NCI-H2081 treated with DMSO at 0.1 percent for 48 hours (cell line): ENCODE measurements at places on chromosomes 2 and 18.

- DNase-seq: no peak
These were observed 876 bp downstream of the CNTNAP5 start for GRCh38 chr2:124025891-124026434.

GRCh38 chr18:25141886-25142285 is 210.1 kb downstream of the ZNF521 start:
- no peak for DNase-seq

DNA sequence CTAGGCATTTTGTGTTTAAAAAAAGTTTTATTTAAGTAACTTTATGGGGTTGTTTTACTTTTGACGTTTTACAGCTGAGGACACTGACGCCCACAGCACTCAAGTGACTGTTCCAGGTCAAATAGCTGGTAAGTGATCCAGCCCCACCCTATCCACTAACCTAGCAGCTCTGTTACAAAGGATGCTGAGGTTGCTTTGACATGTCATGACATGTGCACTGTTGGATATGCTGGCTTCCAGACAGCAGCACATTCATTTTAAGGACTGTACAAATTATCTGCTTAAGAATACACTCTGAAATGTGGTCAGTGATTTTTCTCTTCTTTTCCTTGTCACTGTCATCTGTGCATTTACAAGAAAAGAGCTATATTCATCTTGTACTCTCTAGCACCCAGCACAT is 417.5 kb downstream of the ZEB2 start:
- no peak for DNase-seq

DNA sequence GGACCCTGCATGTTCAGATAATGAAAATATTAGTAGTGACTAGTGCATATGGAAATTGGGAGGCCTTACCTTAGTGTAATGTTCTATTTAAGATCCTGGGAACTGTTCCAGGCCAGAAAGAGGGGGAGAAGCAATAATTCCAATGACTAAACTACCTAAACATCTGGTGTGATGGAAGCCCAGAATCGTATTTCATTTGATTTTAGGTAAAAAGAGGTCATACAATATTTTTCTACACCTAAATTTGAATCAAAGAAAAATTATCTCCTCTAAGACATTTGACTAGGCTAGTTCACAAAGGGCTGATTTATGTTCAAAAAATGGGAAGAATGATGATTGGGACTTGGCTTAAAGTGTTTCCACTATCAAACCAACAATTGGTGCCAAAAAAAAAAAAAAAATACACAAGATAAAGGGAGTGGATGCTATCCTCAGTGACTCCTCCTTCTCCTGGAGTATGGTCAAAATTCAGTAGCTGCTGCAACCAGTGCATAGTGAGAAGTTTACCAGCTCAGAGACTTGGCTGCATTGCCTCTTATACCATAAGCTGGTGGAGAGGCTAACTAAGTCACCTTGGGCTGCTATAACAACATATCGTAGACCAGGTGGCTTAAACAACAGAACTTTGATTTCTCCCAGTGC is 1038.3 kb upstream of the ACVR2A start:
- DNase-seq: no peak

DNA sequence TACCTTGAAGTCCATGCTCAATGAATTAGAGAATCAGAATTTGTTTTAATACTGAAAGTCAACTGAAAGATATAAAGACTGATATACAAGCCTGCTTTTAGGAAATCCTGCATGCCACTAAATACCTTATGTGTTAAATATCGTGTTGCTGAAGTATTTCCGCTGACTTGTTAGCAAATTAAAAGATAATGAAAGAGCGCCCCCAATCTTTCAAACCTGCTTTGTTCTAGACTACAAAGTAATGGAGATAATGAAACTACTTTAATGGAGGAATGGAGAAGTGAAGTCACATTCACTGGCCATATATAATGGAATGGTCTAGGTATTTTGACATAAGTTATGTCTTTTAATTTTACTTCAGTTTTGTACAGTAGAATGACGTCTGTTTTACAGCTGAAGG is 95.7 kb downstream of the ASXL3 start:
- no peak for DNase-seq

- no peak for DNase-seq
These were observed 19.4 kb downstream of the CENPA start for GRCh38 chr2:26805241-26805676.

DNA sequence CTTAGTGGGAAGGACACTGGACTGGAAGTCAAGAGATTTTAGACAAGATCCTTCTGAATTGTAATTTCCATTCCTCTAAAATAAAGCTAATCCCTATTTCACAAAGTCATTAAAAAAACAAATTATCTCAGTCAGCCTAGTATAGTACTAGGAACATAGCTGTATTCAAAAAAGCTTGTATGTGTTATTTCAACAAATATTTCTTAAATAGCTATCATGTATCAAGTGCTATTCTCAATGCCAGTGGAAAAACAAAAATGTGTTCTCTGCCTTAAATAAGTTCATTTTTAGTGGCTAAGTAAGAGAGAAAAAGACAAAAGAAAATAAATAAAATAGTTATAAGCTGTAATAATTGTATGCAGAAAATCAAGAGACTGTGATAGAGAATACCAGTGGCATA is 541.8 kb upstream of the CDH2 start:
- no peak for DNase-seq

DNA sequence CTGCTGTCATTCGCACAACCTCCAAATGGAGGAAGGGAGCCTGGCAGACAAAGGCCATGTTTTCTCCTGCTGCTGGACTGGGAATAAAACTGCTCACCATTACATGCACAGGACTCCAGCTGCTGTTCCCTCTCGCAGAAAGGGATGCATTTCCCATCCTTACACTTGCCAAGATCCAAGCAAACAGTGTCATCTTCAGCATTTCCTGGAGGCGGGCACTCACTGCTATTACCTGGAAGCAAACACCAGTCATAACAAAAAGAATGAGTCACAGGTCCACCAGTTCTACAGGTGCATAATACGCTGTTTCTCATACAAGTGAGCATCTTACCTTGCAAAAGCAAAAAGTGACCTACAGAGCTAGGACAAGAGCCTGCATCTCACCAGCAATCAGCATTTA is 22.7 kb downstream of the IAH1 start:
- DNase-seq: no peak

DNA sequence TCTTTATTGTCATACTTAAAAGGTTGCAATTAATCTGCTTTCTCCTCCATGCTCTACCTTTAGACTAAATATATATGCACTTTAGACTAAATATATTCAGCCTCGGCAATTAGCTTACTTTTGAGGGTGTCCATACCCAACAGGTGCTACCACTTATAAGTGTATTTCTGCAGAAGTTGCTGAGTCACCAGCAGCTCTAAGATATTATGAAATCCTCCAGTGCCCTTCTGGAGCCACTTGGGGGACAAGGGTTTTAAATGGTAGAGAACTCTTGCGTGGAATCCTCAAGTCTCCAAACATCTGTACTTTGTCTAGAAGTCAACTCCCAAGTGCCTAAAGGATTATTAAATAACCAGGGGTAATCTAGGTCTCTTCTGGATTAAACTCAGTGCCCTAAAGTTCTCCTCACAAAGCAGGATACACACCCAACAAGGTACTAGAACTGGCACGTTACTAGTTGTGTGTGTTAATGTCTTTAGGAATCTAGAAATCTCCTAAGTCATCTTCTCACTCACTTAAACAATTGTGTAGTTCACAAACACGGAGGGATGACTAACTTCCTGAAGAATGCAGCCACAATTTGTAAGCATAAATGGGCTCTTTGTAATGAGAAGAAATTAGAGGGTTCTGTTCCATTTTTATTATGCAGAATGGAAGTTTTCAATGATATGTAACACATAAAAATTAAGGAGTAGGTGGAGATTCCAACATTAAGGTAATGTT is 159.7 kb downstream of the CD226 start:
- no peak for DNase-seq

- DNase-seq: no peak
These were observed 83.9 kb upstream of the PGAP1 start for GRCh38 chr2:197010200-197011020.

DNA sequence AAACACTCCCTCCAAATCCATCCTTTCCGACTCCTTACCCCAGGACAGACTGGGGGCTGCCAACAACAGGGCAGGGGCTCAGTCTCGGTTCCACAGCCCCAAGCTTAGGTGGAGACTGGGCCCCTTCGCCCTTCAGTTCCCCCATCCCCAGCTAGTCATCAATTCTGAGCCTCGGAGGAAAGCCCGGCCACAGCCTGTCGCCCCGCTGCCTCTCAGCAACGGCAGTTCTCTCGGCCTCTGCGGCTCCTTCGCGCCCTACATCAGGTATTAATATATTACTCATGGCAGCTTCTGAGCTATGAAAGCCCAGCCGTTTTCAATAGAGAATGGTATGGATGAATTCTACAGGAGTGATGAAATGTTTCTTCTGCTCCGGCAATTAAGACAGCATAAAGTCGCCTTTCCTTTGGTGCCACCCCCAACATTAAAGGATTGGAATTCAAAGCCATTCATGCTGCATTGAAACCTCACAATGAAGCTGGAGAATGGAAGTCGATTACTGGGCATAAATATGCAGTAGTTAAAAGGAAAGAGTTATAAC is 2.8 kb downstream of the HDAC4 start:
- DNase-seq: no peak
